ENCODE measurements at places on chromosomes 2 and 18.

DNA sequence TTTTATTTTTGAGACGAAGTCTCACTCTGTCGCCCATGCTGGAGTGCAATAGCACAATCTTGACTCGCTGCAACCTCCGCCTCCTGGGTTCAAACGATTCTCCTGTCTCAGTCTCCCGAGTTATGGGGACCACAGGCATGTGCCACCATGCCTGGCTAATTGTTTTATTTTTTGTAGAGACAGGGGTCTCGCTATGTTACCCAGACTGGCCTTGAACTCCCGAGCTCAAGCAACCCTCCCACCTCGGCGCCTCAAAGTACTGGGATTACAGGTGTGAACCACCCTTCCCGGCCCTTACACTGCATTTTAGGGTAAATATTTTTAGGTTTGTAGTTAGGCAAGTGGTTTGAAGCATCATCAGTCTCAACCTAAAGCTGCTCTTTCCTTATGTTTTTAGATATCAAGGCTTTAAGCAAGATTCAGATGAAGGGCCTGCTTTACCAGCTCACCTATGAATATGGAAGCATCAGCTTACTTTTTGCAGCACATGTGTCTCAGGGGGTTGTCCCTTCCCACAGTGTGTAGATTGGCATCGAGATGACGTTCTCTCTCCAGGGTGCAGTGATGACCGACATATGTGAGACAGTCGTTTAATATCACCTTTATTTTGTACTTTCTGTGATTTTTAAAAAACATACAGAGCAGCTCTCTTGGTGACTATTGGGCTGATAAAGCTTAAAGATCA lies 47.2 kb downstream of the ATIC start:
- no peak for DNase-seq

GRCh38 chr2:221969087-221969829 lies 329.5 kb downstream of the PAX3 start:
- DNase-seq: no peak

DNA sequence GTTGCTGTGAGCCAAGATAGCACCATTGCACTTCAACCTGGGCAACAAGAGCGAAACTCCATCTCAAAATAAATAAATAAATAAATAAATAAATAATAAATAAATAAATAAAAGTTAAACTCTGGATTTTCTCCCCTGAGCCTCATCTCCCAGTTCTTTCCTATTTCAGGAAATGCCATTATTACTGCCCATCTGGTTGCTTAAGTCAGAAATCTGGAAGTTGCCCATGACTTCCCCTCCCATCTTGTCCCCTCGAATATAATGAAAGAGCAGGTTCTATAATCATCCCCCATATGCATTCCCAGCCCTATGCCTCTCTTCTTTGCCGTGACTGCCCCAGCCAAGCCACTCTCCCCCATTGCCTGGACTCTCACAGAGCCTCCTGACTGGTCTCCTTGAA lies 4.2 kb upstream of the PSD4 start:
- no peak for DNase-seq

- no peak for DNase-seq
Measured at GRCh38 chr2:150279686-150280085, 207.8 kb downstream of the RND3 start.

DNA sequence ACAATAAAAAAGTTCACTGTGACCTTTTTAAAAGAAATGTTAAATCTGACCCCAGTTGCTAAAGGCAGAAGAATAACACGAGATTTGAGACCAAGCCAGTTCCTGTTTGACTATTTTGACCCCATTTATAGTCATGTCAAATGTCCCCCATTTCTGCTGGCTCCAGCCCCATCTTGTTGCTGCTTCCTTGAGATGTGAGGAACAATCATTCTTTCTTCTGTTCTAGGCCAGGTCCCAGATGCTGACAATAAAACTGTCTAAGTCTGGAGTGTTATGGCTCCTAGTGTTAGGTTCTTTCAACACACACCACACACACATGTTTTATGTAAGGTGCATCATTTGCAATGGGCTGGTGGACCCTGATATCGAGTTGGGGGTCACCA lies 92.0 kb upstream of the CYP1B1 start:
- DNase-seq: no peak

- DNase-seq: no peak
Measured at GRCh38 chr2:13508671-13509070, 791.9 kb downstream of the TRIB2 start.

GRCh38 chr2:29075894-29076705 lies 1.8 kb upstream of the PCARE start:
- DNase-seq: no peak

- no peak for DNase-seq
Measured at GRCh38 chr2:156852681-156853080, 404.8 kb upstream of the GALNT5 start.

DNA sequence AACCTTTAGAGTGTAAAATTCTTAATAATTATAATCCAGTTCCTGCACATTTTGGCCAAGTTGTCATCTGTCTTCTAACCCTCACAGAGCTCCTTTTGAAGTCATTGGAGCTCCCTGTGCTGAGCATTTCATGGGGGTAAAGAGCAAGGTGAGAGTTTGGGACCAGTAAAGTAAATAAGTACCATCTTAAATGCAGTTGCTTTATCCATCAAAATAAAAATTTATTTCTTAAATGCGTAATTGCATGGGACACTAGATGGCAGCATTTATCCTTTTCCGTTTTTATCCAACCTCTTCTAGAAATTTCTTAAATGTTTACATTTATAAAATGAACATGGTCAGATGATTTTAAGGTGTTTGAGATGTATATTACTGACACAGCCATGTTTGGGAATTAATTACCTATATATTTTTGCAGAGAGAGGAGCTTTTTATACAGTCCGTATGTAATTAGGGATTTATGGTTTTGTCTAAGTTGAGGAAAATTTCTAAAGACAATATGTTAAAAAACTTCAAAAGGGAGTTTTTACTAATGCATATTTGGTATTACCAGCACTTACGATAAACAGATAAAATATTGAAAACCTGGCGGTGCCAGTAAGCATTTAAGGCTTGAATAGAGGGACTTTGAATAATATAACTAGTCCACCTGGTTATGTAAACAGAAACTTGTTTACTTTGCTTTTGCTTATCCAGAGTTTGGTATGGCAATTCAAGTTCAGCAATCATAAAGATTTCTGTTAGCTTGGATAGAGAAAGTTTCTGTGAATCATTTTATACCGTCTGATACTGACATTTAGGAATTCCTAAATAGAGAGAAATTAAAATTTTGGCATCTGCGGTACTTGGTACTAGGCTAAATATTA lies 54.5 kb downstream of the ACSL3 start:
- DNase-seq: no peak

GRCh38 chr2:33617401-33617800 lies 18.3 kb upstream of the FAM98A start:
- no peak for DNase-seq

Measured in GM12892 (cell line).